ENCODE measurements at places on chromosomes 1 and 21. TPM values are rescaled to one million over a fixed set of nuclear protein-coding genes. Genes with fewer than 3 reads are reported as not detected.

The KCNE2 gene
- not detected for total RNA-seq

The PTPN22 gene
- total RNA-seq = 3.1 TPM

The BEND5 gene
- total RNA-seq = 3.9 TPM

The BGLAP gene
- total RNA-seq = not detected

The MYOC gene
- not detected for total RNA-seq

The OR6K3 gene
- not detected for total RNA-seq

The HSD11B1 gene
- 0.13 TPM for total RNA-seq

The EIF4G3 gene
- total RNA-seq = 29.4 TPM

The NT5C1A gene
- not detected for total RNA-seq

The SH3GLB1 gene
- total RNA-seq = 59.8 TPM

The KRTAP10-6 gene
- not detected for total RNA-seq

The AP4B1 gene
- total RNA-seq = 17.0 TPM

The TPRG1L gene
- 26.5 TPM for total RNA-seq

The OR2L3 gene
- not detected for total RNA-seq

The OR2L8 gene
- total RNA-seq = not detected

The RGS13 gene
- total RNA-seq = not detected
